ENCODE measurements at places on chromosomes 12 and 14.

GRCh38 chr12:46268583-46269428 is at the start of gene SLC38A1:
TSS of gene SLC38A1 (minus strand) at chr12:46269043. CDS start at chr12:46239800, 29,243 bp downstream.
- peak; percentile 75 for DNase-seq

GRCh38 chr12:108833757-108834472 is 23.5 kb downstream of the SSH1 start:
- no peak for DNase-seq

DNA sequence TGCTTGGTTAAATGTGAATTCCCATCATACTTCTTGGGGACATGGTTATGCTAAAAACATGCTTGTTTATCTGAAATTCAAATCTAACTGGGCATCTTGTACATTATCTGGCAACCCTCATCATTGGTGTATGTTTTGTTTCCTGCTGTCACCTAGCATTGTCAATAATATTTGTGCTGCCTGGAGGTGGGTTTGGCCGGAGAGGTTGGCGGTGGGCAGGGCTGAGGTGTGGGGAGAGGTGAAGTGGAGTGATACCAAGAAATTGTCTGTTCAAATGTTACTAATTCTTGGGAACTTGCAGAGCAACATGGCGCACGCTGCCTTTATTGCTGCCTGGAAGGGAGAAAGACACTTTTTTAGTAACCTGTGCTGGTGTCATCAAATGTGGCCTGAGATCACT is 280.5 kb downstream of the VRK1 start:
- no peak for DNase-seq

GRCh38 chr12:130497321-130497720 is 159.6 kb downstream of the PIWIL1 start:
- no peak for DNase-seq

DNA sequence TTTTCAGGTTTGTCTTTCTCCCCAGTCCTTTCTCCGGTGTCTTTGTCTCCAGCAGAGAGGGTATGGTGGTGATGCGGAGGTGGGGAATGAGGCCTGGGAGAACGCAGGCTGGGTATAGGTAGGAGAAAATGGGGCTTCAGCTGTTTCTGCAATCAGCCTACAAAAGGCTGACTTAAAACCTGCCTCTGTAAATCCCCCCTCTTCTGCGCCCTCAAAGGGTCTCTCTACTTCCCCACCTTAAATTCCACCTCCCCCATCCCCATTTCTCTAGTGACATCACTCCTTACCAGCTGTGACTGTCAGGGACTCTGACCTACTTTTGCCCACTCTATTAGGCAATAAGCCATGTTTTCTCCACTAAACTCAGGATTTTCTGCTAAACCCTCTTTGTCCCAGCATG is 8.1 kb upstream of the RIMKLB start:
- DNase-seq, result no peak

- DNase-seq, result no peak
These were observed 67.5 kb upstream of the SLC35F4 start for GRCh38 chr14:57933349-57933748.

DNA sequence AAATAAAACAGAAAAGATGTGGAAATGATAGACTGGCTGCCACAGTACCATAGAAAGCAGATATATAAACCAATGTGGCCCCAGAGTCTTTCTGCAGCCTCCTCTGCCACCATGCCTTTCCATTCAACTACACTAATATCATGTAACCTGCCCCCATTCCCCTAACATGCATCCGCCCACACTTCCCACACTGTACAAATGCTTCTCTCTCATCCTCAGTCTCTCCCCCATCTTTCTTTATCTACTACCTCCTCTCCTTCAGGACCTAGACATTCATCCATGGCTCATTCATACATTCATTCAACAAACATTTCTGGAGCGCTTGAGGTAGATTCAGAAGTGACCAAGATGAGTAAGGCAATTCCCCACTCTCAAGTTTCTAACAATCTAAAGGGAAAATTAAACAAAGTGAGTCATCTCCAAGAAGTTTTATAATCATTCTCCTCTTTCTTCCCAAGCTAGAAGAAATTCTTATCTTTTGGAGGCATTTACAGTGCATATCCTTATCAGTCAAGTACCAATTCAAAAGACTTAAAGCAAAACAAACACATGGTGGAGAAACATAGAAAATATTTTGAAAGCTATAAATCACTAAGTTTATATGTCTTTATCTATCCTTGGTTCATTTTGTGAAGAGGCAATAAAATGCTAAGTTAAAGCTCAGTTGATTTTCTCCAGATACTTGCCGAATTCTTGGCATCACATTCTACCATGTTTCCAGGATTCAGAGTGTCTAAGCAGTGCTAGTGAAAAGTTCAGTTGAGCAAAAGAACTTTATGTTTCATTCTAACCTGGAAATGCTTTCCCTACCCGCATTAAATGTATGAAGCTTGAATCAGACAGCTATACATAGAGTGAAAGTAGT is 70.5 kb upstream of the FRMD6 start:
- no peak for DNase-seq

DNA sequence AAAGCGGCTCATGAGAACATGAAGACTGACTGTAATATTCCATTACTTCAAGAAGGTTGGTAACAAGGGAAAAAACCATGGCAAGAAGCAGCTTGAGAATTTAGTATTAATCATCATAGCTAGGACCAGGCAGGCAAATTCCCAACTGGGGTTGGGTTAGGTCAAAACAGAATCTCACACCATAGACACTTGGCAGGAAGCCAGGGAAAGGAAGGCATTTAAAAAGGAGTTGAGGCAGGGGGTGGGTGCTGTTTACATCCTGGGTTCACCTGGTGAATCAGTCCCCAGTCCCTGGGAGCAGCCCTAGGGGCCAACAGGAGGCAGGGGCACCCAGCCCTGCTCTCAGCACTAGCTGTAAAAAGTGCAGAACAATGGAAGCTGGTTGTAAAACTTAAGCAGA is 108.6 kb downstream of the EGLN3 start:
- DNase-seq, result no peak

GRCh38 chr12:114679452-114679875 is 4.5 kb downstream of the TBX3 start:
- DNase-seq, result no peak

DNA sequence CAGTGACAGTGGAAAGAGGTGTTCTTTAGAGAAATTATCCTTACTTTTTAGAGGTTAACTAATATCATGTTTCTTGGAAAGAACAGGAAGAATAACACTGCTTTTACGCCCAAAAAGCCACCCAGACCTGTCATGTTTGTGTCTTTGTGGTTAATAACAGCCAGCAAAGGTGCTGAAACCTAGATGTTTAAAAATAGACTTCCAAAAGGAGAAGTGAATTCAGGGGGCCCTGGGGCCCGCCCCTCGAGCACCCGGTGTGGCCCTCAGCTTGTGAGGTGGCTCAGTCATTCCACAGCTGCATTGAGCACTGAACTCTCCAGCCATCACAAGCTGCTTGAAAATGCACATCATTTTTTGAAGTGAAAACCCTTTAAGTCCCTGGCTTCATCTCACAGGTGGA is 20.8 kb upstream of the AMN start:
- no peak for DNase-seq

DNA sequence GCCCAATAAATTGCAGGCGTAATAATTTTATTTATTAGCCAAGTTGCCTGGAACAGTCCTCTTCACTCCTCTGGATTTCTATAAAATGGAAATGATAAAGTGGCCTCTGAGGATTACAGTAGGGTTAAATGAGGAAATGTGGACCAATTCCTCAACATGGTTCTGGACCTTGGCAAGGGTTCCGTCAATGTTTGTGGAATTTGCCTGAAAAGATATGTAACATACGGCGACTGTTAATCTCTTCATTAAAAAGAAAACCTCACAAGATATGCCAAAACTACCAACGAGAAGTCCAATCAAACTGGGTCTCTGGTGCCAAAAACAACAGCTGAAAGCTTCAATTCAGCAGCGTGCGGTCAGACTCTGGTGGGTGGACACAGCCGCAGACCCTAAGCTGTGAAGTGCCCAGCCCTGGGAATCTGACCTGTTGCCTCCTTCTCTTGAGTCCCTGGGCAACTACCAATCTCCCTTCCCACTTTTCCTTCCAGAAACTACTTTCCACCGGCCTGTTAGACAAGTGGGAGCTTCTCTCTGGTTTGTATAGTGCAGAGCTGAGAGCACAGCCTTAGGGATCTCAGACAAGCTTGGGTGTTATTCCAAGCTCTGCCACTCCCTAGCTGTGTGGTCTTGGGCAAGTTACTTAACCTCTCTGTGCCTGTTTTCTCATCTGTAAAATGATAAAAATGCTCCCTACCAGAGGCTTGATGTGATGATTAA is 190.5 kb upstream of the GSC start:
- no peak for DNase-seq

DNA sequence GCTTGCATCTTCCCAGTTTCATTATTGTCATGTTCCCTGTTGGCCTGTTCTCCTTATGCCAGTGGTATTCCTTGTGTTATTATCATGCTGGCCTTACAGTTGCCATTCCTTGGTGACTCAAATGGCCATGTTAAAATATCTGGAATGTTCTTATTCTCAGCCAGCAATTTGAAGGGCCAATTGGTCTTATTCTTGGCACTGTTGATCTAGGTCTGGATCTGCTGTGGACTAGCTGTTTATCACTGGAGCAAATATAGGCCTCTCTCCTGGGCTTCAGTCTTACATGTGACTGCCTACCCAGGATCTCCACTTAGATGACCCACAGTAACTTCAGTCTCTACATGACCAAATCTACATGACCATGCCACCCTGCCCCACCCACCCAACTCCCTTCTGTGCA is 5.4 kb downstream of the CIPC start:
- DNase-seq, result no peak

GRCh38 chr12:83128540-83128939 is 441.8 kb downstream of the TMTC2 start:
- DNase-seq, result no peak

- DNase-seq, result no peak
These were observed 90.0 kb downstream of the ANO6 start for GRCh38 chr12:45305907-45306306.

GRCh38 chr12:132415327-132416120 is 74.4 kb upstream of the FBRSL1 start:
- no peak for DNase-seq

GRCh38 chr14:39827901-39828655 is 395.8 kb upstream of the FBXO33 start:
- no peak for DNase-seq

DNA sequence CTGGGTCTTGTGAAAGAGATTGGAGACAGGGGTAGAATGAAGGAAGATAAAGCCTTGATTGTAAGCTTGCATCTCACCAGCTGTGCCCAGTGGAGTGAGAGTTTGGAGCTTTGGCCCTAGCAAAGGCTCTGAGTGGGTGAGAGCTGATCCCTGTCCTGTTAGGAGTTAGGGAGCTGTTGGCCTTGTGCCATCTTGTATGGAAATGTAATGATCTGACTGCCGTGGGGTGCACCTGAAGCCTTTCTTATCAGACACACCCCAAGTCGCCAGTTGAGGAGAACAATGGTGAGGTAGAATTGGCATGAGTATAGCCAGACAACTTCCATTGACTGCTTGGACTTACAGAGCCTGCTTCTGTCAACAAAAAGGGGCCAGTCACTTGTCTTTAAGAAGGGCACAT is 130.1 kb downstream of the PRKCH start:
- no peak for DNase-seq

GRCh38 chr14:89598548-89599186 is 181.6 kb upstream of the FOXN3 start:
- no peak for DNase-seq

DNA sequence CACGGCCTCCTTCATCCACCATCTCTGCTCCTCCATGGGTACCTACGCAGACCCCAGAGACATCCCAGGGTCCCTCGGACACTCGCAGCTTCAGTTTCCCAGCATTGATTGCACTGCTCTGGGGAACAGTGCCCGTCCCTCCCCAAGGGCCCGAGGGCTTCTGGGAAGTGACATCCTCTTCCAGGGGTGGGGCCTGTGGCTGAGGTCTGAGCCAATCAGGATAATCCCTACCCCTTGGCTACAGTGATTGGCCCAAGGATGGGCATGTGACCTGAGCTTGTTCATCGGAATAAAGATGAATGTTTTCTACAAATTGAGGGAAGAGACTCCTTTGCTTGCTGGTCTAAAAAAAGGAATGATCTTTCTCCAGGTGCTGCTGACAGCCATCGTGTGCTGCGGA is 37.3 kb upstream of the MYL2 start:
- no peak for DNase-seq

- DNase-seq, result no peak
These were observed 1.6 kb upstream of the SSTR1 start for GRCh38 chr14:38205949-38206665.

GRCh38 chr14:70897464-70897863 is 9.8 kb upstream of the PCNX1 start:
- DNase-seq, result no peak

DNA sequence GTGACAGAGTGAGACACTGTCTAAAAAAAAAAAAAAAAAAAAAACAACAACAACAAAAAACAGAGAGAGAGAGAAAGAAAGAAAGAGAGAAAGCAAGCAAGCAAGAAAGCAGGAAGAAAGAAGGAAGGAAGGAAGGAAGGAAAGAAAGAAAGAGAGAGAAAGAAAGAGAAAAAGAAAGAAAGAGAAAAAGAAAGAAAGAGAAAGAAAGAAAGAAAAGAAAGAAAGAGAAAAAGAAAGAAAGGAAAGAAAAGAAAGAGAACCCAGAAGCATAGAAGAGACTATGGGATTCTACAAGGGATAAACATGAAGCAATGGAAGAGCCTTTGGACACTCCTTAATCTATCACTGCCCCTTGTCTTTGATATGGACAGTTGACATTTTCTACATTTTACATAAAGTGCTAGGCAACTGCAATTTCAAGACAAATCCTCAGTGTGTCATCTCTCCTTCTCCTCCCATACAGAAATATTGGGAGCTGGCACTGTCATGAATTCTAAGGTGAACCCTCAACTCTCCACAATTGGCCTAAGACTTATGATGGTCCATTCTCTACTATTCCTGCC is 151.9 kb upstream of the CPM start:
- no peak for DNase-seq

- no peak for DNase-seq
These were observed 273.6 kb downstream of the AKAP6 start for GRCh38 chr14:32602699-32603098.

- DNase-seq, result no peak
These were observed 302.3 kb upstream of the TMEM132C start for GRCh38 chr12:127964717-127965116.

DNA sequence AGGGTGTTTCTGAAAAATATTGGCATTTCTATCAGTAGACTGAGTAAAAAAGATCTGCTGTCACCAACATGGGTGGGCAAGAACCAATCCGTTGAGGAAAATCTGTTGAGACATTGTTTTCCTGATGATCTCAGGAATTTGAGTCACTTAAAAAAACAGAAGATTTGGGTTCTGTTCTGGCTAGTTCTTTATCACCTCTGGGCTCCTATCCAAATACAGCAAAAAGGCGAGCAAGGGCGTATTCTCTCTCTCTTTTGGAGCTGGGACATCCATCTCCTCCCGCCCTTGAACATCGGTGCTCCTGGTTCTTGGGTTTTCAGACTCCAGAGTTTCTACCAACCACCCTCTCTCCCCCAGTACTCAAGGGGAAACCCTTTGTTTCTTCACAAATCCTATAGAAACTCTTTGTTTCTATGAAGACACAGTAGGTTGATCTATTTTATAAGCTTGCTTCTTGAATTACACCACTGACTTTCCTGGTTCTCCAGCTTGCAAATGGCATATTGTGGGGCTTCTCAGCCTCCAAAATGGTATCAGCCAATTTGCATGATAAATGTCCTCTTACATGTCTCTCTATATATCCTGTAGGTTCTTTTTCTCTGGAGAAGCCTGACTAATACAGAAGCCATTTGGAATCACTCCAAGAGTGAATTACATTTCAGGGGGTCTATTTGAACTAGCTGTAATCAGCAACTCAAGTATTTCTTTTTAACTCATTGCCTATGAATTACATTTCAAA is 263.9 kb upstream of the TMTC1 start:
- no peak for DNase-seq
